Kasumi-1 (cell line): ENCODE measurements at places on chromosomes 3 and 15.

DNA sequence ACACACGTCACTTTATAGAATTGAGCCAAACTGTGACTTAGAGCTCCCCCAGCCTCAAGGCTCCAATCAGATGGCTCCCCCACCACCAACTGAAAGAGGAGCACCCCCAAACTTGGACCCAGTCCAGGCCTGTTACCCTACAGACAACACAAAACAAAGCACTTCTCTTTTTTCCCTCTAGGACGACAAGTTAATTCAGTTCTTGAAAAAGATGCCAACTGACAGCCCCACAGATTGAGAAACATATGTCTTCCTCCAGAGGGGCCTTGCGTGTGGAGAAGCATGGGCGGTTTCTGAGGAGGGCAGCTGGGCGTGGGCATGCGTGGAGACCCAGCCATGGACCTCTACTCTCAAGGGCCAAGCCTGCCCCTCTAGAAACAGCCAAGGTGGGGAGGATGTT is 229.5 kb downstream of the SHQ1 start:
- peak; percentile 76 for DNase-seq

DNA sequence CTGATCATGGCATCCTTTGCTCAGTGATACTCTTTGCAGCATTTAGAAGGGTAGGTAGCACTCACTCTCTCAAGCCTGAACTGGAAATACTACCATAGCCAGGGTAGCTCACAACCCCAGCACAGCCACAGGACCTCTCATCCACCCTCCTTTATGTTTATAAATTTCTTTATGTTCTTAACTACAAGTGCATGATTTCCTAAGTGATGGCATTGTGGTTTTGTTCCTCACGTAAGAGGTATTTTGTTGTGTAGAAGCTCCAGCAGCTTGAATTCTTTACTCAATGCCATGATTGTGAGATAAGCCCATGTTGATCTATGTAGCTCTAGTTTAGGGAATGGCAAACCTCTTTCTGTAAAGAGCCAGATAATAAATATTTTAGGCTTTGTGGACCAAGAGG is 7.9 kb upstream of the RTP3 start:
- DNase-seq: no peak

DNA sequence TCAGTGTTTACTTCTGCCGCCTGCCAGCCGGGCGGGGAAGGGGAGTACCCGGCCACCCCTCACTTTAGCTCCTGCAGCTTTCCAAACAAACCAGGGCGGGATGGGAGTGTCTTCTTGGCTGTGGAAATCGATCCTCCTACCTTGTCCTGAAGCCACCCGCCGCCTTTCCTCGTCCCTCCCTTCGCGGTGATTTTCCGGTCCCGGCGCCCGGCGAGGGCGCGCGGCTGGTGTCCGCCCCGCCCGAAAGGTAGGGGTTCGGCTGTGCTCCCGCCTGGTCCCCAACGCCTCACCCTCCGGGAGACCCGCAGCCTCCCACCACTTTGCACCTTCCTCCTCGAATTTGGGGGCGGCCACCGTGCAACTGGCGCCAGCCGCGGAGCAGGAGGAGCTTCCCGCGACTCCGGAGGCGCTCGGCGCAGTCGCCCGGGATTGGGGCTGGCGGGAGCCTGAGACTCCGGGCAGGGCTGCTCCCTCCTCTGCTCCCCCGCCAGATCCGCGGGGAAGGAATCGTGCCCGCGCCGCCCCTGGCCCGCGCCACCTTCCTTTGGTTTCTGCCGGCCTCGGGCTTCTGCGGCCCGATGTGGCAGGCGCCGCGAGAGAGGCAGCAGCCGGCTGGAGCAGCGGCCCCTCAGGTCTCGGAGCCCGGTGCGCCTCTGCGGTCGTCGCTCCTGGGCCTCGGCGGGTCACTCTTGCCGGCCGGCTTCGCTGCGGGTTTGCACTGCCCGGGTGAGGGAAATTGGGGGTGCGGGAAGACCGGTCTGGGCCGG is 30.7 kb upstream of the ST3GAL6 start:
- DNase-seq: peak; percentile 24

DNA sequence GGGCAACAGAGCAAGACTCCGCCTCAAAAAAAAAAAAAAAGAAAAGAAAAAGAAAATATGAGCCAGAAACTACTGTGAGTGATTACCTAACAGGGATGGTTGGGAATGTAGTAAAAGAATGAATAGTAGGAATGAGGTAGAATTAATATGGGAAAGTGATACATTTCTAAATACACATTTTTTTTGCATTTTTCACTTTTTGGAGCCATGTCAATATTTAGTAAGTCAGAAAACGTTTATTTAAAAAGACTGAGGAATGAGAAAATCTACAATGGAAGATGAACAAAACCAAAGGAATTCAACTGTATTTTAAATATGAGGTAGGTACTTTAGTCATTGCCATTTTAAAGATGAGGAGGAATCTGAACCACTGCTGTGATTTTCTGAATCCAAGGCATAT is 817.2 kb upstream of the CADM2 start:
- DNase-seq: no peak

GRCh38 chr15:30953731-30954378 is 37.6 kb downstream of the MTMR10 start:
- no peak for DNase-seq

DNA sequence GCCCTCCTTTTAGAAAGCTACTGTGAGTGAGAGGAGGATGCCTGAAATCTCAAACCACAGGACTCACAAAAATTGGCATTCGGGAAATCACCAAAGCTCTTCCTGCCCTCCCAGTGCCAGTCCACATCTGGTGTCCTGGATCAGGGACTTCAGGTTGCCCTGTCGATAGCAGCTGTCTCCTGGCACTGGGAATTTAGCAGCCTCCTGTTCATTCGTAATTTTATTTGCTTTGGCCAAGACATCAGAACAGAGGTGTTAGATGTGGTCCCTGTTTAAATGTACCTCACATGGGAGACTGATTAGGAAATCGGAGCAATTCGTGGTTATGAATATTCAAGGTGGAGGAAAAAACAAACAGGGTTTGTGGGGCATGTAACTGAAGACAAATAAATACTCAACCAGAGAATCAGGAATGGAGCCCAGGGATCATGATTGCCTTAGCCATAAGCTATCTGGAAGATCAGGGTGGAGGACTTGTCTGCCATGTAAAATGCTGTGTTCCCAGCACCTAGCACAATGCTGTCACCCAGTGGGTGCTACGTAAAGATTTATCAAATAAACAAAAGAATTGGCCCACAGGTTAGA is 265.2 kb upstream of the PROK2 start:
- DNase-seq: no peak

DNA sequence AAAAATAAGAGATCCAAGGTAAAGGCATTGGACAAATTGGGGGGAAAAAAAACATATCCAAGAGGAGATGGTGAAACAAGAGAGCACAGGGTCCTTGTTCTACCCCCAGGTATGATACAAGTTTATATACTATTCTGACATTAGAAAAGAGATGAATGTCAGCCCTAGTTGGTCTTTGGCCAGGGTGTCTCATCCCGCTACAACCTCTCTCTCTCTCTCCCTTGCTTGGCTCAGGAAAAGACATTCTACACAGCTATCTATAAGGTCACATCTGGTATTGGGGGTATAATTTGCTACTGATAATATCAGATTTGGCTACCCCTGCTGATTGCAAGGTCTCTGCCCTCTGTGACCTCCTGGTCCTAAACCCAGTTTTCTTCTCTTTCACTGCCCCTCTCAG is 117.2 kb downstream of the GOLIM4 start:
- DNase-seq: no peak

DNA sequence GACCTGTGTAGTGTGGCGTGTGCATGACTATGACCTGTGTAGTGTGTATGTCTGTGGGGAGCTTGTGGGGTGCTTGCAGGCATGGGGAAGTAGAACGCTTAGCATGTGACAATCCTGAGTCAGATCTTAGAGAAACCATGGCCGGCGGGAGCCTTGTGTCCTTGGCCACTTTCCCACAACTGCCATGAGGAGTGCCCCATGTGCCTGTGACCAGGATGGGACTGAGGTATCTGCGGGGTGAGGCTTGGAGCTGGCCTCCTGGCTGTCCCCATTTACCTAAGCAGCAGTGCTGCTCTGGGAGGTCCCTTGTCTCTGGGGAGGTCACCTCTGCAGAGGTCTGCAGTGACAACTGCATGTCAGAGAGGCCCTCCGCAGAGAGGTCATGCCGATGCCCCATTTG is 23.6 kb downstream of the TRPM1 start:
- no peak for DNase-seq

DNA sequence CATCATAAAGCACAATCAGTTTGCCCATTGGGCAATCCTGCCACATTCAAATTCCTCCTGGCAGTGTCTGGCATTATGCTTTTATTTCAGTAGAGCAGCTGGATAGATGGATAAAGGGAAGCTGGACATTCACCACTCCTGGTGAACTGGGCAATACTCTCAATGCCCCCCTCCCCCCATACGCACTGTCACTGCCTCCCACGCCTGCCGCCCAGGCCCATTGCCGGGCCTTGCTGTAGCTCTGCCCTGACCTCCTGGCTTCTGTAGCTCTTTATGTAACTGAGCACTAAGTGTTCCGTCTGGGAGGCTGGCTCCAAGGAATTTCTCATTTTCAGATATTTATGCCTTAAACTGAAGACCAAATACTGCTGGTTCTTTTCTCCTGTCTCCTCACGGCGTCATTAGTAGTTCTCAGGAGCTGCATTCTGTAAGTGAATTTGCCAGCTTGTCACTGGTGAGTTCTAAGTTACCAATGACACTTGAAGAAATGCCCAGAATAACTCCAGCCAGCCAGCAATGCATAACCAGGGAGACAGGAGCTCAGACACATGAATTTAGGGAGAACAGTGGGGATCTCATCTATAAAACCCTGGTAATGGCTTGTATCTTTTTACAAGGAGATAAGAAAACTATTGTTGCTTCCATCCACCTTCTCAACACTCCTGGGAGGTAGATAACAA is 25.5 kb upstream of the RASGRF1 start:
- no peak for DNase-seq

- DNase-seq: no peak
Measured at GRCh38 chr3:168534761-168535160, 439.0 kb upstream of the GOLIM4 start.

GRCh38 chr3:28624084-28624483 is 275.5 kb upstream of the AZI2 start:
- no peak for DNase-seq

GRCh38 chr3:147415286-147415685 is 6.1 kb downstream of the ZIC1 start:
- no peak for DNase-seq

- no peak for DNase-seq
Measured at GRCh38 chr15:29208836-29209235, 60.8 kb downstream of the NSMCE3 start.

DNA sequence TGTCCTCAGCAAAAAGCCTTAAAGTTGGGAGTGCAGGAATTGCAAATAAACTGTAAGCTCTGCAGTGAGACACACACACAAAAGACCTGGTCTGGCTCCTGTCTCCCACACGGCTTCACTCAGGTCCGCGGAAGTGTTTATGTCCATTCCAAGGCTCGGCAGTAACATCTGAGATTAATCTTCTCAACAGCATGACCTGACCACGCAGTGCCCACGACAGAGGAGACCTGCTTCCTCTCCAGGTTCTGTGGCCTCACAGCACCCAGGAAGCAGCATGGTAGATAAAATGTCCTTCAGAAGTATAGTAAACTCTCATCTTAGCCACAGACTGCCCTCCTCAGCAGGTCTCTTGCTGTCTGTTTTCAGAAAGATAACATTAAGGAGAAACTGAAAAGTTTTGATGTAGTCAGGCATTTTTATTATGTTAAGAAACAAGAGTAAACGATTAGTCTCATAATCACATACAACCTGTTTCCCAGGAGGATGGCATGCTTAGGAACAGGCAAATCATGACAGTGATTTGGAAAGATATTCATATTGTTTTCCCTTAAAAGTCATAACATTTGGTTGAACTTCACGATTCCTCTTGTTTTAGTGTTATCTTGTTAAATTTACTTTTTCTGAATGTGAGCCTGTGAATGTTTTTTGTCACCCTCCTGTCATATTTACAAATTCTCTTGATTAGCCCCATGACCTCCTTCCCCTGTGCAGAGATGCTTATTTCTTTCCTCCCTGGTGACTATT is 34.6 kb downstream of the CD200R1L start:
- DNase-seq: peak; percentile 26

DNA sequence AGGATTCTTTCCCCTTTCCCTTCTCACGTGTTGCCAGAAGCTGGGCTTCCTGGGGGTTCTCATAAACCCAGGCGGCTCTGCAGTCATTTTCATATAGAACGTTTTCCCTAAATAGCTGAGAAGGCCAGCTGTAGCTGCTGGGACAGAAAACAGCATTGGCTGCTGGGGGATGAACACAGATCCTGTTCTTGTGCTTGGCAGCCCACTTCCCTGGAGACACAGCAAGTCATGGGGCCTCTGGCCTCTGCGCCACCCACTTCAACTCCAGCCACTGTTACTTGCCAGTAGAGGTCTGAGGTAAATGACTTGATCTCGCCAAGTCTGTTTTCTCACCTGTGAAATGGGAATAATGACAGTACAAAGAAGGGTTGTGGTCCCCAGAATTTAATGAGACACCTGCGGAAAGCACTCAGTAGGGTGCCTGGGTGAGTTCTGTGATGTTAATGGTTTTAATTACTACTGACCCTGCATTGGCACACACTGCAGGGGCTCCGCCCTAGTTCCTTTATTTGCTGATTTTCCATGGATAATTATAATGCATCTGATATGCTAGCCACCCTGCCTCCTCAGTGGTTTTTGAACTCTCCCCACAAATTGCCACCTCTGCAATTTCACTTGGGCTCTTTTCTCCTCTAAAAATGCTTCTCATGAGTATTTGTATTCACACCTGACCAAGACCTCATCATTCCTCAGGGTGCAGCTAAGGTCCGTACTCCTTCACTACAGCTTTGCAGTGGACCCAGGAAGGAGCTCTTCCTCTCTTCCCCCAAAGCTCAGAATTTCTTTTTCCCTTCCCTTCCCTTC is 274.7 kb downstream of the RPLP1 start:
- DNase-seq: no peak

- peak; percentile 47 for DNase-seq
Measured at GRCh38 chr3:94336046-94336753, 273.3 kb downstream of the NSUN3 start.

GRCh38 chr15:88428053-88428452 is 39.1 kb downstream of the MRPL46 start:
- DNase-seq: no peak

DNA sequence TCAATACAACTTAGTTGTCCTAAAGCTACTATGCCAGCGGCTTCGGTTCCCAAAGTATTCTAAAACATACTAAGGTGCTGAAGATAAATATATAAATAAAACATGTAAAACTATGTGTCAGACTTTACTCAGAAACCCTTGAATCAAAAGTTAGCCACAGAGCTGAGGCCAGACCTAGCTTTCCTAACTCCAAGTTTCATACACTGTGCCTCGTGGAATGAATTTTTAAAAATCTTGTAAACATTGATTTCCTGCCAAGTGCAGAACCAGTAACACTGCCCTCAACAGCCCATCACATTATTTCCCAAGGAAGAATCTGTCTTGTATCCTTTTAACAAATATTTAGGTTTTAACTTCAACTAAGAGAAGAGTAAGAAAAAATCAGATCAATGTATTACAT is 36.4 kb downstream of the TAMM41 start:
- no peak for DNase-seq

GRCh38 chr15:95429345-95429744 is 901.2 kb upstream of the NR2F2 start:
- no peak for DNase-seq

DNA sequence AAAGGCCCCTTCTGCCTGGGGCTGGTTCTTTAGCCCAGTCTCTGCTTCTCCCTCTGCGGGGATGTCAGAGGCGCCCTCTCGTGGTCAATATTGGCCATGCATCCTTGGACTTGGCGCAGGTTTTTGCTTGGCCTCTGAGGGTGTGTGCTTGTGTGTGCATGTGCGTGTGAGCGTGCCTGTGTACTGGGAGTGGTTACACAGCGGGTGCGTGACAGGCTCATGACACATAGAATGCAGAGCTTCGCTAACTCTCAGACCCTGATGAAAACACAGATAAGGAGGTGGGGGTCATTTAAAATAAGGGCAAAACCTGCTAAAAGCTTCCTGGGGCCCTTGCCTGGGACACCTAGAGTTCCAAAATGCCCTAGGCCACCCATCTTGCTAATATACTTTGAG is 160.9 kb downstream of the SMAD6 start:
- peak; percentile 80 for DNase-seq
